Activated CD4-positive, alpha-beta T cell treated with anti-CD3 and anti-CD28 coated beads, Interleukin-2, amount 50 U/mL, for 16 hours (primary cell): ENCODE measurements at places on chromosomes 1 and 21.

- DNase-seq = no peak
These were observed 30.4 kb downstream of the VAV3 start for GRCh38 chr1:107934578-107934977.

- peak; percentile 70 for DNase-seq
These were observed 95.7 kb downstream of the RHOU start for GRCh38 chr1:228830954-228831481.

DNA sequence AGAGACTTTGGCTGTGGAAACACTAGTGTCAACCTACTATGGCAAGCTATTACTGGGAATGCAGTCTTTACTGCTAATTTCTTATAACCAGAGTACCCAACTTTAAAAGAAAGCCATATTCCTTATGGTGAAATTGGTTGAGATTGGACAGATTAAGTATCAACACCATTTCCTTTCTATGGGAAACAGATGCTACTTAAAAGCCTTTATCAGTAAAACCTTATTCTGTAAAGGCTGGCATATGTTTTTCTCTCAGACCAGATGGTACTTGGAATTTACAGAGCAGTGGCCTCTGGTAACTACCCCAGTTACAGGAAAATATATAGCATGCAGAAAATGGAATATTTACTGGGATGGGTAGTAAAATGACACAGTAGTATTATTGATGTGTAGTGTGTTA lies 18.8 kb downstream of the IFI44 start:
- DNase-seq = no peak

GRCh38 chr1:228145463-228146416 lies 4.0 kb upstream of the GJC2 start:
- DNase-seq = no peak

DNA sequence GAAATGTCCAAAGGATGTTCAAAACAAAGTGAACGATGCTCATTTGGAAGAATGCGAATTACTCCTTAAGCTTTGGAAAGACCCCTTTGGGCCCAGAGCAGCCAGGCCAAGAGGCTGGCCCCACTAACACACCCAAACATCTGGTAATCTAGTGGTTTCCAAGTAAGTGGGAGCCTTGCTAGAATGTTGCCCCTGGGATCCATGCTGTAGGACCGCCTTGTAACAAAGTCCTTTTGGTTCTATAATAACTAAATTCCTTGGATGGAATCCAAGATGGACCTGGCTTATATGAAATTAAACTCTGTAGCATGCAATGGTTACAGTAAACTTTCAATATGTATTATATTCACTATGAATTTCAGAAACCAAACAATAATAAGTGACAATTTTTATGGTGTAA lies 25.3 kb downstream of the GPR3 start:
- DNase-seq = no peak

GRCh38 chr1:234665975-234666605 lies 56.1 kb upstream of the IRF2BP2 start:
- DNase-seq = no peak

DNA sequence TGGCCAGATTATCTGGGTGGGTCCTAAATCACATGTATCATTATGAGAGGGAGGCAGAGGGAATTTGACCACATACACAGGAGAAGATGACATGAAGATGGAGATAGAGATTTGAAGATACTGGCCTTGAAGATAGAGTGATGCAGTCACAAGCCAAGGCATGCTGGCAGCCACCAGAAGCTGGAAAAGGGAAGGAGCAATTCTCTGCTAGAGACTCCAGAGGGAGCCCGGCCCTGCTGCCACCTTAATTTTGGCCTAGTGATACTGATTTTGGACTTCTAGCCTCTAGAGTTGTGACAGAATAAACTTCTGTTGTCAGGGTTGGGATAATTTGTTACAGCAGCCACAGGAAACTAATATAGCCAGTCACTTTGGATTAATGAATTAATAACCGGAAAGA lies 2.2 kb upstream of the PRDM2 start:
- DNase-seq = peak; percentile 6

DNA sequence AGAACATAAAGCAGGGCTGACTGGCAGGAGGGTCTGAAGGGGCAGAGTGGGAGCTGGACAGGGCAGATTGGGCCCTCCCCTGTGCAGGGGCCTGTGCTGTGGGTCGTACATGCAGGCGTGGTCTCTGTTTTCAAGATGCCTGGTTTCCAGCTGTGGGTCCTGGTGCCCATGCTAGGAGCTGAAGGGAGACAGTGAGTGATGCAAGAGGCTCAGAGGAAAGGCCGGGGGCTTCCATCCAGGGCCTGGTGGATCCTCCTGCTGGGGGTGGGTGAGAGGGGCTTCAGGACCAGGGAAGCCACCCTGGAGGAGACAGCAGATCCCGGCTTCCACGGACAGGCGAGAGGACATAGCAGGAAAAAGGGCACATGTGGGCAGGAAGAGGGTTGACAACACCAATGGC lies 349.0 kb upstream of the VAMP3 start:
- no peak for DNase-seq

DNA sequence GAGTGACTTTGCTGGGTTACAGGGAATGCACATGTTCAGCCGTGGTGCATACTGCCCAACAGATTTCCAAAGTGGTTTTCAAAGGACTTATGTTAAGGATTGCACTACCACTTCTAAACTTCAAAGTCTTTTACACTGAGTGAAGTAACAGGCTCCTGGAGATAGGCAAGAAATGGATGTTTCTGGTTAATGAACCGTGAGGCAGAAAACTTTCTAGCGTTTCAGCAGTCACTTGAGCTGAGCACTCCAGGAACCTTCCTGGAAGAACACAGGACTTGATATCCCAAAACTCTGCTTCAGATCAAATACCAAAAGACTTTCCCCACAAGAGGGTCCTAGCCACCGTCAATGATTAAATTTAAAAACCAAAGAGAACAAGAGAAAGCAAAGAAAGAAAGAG lies 74.3 kb upstream of the ATP1A1 start:
- no peak for DNase-seq

GRCh38 chr21:42818328-42818749 lies 61.0 kb downstream of the WDR4 start:
- DNase-seq = peak; percentile 59

GRCh38 chr1:201176940-201177339 lies 13.7 kb upstream of the IGFN1 start:
- DNase-seq = no peak

DNA sequence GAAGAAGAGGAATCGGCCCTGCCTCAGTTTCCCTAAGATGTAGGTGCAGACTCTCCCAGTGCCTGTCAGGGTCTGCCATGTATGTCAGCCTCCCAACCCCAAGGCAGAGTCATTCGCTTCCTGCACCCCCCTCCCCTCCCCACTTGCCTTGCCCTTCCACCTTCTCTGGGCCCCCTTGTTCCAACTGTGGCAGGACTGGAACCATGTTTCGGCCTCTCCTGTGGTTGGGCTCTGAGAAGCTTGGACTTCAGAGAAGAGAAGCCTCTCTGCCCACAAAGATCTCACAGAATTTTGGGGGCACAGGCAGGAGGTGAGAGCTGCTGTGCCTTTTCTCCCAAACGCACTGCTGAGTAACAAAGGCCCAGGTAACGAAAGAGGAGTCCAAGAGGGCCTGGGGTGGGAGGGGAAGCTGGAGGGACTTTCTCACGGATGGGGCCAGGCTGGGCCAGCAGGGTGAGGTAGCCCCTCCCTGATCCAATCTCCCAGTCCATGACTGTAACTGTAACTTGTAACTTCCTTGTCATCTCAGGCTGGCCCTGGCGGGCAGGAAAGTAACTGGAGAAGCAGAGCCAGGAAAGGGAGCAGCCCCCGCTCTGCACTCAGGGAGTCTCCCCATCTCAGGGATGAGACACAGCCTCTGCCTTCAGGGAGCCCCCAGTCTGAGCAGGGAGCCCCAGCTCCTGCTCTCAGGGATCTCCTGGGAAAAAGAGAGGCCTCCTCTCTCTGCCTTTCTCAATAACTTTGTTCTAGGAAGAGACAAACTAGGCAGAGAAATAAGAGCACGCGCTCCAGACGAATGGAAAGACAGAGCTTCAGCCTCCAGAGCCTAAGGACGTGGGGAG lies 11.3 kb downstream of the CRABP2 start:
- no peak for DNase-seq

- DNase-seq = no peak
These were observed 40.0 kb downstream of the SYNJ1 start for GRCh38 chr21:32687643-32688345.

DNA sequence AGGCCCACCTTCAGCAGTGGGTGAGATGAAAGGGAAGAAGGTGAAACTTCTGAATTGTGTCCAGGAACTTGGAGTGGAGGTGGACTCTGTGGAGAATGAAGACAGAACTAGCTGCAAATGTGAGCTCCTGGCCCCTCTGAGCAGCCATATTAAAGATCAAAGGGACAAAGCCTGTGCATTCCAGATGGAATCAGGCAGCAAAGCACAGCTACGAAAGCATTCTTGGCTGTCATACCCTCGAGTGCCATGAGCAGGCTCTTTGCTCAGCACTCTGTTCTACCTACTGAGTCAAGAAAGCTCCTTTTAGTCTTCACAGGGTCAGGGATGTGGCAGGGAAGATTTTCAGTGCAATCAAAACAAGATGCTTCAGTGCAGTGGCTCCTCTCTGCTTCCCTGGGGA lies 86.3 kb upstream of the TSPAN2 start:
- no peak for DNase-seq

GRCh38 chr1:214438075-214438474 lies 113.3 kb downstream of the PTPN14 start:
- no peak for DNase-seq

- DNase-seq = no peak
These were observed 18.1 kb upstream of the SNX27 start for GRCh38 chr1:151593730-151594129.

GRCh38 chr21:29077651-29078090 lies 4.2 kb upstream of the CCT8 start:
- DNase-seq = peak; percentile 49

DNA sequence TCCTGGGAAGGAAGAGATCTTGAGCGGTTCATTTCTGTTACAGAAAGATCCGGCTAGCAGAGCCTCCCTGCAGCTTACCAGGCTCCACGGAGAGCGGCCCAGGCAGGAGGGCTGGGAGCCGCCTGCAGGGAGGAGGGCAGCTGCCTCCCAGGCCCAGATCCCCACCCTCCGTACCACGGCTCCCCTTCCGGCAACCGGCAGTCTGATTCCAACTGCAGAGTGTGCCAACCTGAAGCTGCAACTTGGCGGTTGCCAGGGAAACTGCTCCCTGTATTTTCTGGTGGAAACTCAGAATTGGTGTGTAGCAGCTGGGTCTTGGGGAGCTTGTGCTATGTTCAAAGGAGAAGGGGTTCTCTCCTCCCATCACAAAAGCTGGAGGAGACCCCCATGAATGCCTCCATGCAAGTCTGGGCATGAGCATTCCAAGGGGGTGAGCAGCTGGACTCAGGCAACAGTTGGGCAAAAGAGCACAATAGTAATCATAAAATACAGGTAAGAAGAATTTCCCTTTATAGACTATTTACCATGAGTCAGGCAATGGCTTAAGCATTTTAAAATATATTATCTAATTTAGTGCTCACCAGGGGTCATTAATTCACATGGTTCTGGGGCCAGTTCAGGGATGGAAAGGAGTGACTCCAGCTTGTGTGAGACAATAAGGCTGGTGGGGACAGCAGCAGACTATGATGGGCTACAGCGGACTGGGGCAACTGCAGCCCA lies 46.1 kb upstream of the KAZN start:
- no peak for DNase-seq

DNA sequence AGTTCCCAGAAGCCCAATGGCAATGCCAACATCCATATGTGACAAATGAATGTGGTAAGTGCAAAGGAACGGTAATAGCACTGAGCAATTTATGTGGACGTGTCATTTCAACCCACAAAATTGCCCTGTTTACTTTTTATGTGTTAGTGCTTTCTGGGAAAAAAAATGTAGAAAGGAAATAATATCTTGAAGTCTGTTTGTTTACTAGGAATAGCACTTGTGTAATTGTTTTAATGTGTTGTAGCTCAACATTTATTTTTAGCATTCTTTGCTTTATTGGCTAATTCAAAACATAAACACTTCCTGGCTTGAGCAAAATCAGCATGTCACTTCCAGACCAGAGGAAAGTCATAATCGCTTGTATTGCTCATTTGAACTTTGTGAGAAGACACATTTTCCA lies 224.8 kb upstream of the KCNK2 start:
- DNase-seq = no peak
